ENCODE measurements at places on chromosomes 12 and 14. TPM values are rescaled to one million over a fixed set of nuclear protein-coding genes. Genes with fewer than 3 reads are reported as not detected.

The TMEM121 gene
- total RNA-seq, result 11.7 TPM

DNA sequence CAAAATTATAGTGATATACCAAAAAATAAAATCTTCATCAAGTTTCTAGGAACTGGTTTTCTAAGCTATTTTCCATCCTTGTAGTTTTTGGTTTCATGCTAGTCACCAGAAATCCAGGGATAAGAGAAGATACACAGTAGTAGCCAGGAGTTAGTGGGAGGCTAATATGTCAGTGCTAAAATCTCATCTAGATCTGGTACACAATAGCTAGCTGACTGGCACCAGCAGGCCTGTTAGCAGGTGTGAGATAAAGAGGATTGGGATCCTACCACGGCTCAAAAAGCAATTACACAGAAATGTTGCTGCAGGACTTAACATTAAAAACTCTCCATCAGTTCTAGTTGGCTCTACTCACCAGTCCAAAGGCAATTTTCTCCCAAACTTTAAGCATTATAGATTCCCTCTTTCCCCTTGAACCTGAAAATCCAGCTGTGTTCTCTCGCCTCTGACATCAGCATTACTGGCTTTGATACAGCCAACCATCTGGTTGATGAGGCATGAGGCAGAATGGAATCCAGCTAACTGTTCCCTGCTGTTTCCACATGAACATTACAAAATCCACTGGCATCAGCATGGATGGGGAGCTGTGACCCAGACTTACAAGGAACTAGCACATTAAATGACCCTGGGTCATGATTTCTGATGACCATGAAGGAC, 41.8 kb upstream of the CCDC196 start:
- peak; percentile 32 for DNase-seq

DNA sequence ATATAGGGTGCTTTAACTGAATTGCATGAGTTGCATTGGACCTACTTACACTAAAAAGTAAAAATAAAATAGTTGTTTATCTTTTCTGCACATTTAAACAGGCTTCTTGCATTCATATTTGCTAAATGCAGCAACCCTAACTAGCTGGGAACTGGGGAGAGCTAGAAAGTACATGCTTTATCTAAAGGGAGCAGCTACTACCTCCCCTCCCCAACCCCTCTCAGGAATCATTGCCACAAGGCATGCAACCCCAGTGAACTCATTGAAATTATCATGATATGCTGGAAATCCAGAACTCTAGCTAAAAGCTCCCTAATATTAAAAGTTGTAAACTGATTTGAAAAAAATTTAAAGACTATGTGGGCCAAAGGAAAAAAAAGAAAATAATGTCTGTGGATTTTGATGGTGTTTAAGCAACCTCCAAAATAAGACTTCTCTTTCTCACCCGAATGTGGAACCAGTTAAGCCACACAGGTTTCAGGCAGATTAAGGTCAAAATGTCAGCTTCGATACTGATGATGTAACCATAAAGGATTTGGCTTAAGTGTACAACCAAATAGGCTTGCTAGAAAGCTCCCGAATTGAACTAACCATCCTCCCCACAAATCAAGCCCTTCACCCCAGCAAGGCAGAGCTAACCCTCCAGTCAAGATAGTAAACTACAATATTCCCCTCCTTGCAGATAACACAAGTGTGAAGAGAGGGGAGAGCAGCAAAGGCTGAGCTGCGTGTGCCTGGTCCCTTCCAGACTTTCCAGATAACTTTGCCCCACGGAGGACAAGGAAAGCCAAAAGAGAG, 13.8 kb upstream of the POC1B start:
- no peak for DNase-seq

- DNase-seq, result no peak
These were observed 18.6 kb downstream of the LRTM2 start for GRCh38 chr12:1838994-1839365.

DNA sequence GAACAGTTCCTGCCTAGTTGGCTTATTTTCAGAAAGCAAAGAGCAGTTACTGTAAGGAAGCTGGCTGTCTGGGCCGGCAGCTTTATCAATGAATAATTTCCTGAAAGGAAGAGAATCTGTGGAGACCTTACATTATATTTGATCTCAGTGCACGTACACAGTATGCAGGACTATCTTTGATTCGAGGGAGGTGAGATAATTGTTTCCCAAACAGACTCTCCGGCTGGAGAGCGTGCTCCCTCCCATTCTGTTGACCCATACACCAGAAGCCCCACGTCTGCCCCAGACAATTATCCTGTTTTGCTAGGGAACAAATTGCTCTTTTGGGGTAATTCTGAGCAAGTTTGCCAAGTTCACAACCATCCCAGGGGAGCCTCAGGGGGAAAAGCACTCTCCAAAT, 1115.0 kb downstream of the VRK1 start:
- no peak for DNase-seq

- DNase-seq, result no peak
These were observed 11.7 kb upstream of the KRT73 start for GRCh38 chr12:52630008-52630500.

GRCh38 chr12:32893043-32893442, 3.5 kb downstream of the PKP2 start:
- DNase-seq, result no peak
